G401 (cell line): ENCODE measurements at places on chromosomes 2 and 18.
A peak's percentile ranks its signal among the peaks of the same experiment; 100 is the strongest.

DNA sequence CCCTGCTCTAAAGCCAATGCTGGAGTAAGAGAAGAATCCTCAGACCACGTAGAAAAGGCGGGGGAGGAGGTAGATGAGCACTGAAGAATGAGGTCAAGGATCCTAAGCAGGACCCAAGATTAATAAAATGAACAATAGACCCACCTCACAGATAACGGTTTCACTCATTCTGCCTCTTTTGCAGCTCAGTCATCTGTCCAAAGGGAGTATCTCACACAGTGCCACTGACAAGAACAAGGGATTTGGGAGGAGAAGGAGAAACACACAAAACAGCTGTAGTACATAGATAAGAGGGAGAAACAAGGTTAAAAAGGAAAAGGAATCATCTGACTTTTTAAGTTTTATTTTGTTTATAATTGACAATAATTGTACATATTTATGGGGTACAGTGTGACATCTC lies 30.9 kb upstream of the SULT1C4 start:
- no peak for DNase-seq

- DNase-seq: peak; percentile 55
These were observed 19.6 kb downstream of the TUBB6 start for GRCh38 chr18:12327510-12328178.

DNA sequence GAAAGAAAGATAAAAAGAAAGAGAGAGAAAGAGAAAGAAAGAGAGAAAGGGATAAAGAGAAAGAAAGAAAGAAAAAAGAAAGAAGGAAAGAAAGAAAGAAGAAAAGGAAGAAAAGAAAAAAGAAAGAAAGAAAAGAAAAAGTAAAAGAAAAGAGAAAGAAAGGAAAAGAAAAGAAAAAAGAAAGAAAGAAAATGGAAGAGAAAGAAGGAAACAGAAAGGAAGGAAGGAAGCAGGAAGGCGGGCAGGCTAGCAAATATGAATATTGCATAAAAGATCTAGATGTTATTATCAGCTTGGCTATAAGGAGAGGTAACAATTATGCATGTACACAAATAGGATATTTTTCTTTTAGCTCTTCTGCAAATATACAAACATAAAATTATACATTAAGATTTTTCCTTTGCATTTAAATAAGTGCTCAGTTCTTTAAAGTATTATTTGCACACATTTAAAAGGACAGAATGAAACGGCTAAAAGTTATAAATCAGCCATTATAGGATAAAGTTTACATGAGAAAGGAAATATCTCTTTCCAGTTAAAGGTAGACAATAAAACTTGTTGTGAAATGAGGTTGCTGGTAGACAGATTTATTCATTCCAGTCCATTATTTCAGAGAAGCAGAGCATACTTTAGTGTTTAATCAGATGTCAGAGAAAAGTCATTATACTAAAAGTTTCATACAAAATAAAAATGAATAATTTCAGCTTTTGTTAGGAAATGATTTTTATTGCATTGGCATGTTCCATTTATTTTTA lies 511.4 kb downstream of the KCNJ3 start:
- no peak for DNase-seq

DNA sequence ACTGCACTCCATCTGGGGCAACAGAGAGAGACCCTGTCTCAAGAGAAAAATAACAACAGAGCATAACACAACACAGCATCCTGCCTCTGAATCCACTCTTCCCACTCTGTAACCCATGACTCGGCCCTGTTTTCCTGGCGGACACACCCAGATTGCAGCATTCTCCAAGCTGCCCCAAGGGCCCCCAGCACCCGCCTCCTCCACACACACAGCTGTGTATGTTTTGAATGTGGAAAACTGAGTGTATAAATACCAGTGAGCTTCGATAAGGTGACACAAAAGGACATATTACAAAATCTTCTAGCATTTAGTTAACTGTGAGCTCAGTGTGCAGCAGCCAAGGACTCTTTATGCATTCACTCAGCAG lies 13.0 kb downstream of the IMPA2 start:
- no peak for DNase-seq

GRCh38 chr18:78986018-78986481 lies 6.4 kb downstream of the SALL3 start:
- DNase-seq: peak; percentile 8

DNA sequence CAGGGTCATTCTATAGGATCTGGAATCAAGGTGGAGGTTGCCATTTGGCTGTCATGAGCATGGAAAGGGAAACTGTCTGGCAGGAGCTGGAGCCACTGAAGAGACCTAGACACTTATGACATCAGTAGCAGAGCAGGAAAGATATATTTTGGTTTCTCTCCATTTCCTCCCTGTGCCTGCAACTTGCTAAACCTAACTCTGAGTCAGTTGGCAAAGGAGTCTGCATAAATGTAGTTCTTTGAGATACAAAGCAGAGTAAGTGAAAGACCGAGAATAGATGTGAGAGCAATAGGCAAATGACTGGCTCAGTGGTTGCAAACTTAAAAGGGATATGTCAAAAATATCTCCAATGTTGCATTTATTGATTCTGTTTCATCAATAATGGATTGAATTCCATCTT lies 757.7 kb downstream of the KCNJ3 start:
- no peak for DNase-seq

GRCh38 chr2:201358684-201359083 lies 1.5 kb upstream of the FLACC1 start:
- DNase-seq: no peak

GRCh38 chr2:84526562-84526961 lies 10.3 kb downstream of the DNAH6 start:
- DNase-seq: no peak

DNA sequence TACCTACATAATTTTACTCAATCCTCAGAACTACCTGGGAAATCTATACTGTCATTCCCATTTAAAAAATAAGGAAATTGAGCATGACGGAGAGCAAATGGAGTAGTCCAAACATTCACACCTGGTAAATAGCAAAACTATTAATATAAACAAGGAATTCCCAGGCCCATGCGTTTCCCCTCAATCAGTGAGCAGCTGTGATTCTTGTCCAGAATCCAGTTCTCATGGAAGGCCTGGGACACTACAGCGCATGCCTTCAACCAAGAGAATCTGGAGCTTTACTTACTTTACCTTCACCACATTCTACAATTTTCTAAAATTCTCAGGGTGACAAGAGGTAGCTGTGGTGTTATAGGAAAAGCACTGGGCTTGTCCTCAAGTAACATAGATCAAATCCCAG lies 259.0 kb downstream of the LRATD1 start:
- DNase-seq: no peak

- DNase-seq: no peak
These were observed 6.5 kb downstream of the EFEMP1 start for GRCh38 chr2:55917117-55917516.

GRCh38 chr2:231339316-231339715 lies 56.2 kb upstream of the B3GNT7 start:
- DNase-seq: no peak

GRCh38 chr2:207123776-207124391 lies 41.9 kb downstream of the KLF7 start:
- DNase-seq: peak; percentile 81

GRCh38 chr2:104091894-104092293 lies 762.0 kb upstream of the POU3F3 start:
- DNase-seq: no peak

DNA sequence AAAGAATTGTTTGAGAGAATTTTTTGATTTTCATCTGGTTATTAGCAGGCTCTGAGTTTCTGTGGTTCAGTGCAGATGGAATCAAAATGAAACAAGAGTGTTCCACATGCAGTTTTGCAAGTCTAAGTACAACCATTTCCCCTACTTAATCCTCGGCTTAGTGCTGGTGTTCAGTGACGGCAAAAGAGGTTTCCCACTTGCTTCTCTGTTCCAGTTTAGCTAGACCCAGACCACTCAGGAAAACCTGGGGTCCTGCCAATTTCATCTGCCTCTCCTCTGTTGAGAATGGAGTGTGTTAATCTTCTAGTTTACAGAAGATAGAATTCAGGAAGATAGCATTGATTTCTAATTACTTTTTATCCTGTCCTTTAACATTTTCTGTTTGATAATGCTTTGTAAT lies 996.2 kb upstream of the FANCL start:
- DNase-seq: no peak

GRCh38 chr18:62659698-62660097 lies 55.6 kb upstream of the PHLPP1 start:
- DNase-seq: no peak

- no peak for DNase-seq
These were observed 51.4 kb downstream of the ITGAV start for GRCh38 chr2:186641132-186641806.

GRCh38 chr2:196322973-196323810 lies 151.8 kb upstream of the STK17B start:
- no peak for DNase-seq

DNA sequence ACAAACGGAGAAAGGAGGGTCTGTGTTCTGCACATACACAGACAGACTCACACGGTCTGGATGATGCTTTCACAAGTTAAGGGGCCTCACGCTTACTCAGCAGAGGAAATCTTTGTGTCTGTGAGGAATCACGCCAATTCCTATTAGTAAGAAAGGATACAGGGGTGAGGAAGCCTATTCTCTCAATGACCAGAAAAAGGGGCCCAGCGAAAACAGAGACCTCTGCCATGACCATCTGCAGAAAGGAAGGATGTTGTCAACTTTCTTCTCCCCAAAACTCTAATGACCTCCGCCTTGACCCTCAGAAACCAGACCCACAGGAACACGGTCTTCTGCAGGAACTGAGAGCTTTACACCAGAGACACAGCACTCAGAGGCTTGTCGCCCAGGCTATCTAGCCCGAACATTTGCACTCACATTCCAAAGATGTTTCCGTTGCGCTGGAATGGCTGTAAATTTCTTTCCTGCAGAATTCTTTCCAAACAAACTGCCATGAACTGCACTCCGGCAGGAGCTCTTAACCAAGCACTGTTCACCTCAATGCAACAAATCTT lies 186.3 kb downstream of the TCF4 start:
- DNase-seq: peak; percentile 74

- DNase-seq: no peak
These were observed 26.0 kb upstream of the HPCAL1 start for GRCh38 chr2:10276481-10277292.

- no peak for DNase-seq
These were observed 123.0 kb upstream of the CCDC150 start for GRCh38 chr2:196516564-196516963.

- DNase-seq: no peak
These were observed 15.4 kb downstream of the PECR start for GRCh38 chr2:216066230-216066629.

GRCh38 chr2:156625360-156626170 lies 189.4 kb downstream of the GPD2 start:
- no peak for DNase-seq

DNA sequence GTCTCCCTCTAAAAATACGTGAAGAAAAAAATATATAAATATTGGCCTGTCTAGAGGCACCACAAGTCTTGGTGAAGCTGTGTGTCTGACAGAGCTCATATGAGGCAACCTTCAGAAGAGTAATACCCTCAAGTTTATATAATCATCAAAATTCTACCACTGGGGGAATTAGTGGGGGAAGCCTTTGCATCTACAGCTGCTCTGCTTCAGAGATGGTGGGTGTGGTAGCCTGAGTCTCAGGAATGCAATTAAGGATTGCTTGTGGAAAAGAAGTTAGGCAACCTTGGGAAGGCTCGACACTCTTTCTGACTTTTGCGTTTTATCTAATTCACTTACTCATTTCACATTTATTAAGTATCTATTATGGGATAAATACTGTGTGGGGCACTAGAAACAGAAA lies 17.4 kb downstream of the TPGS2 start:
- DNase-seq: no peak

- no peak for DNase-seq
These were observed 4.5 kb upstream of the NPPC start for GRCh38 chr2:231930593-231931281.

- no peak for DNase-seq
These were observed 3.0 kb upstream of the HS1BP3 start for GRCh38 chr2:20653695-20654534.

GRCh38 chr2:9029721-9030120 lies 26.2 kb upstream of the MBOAT2 start:
- no peak for DNase-seq

GRCh38 chr2:200456567-200456966 lies 53.3 kb downstream of the KCTD18 start:
- no peak for DNase-seq

GRCh38 chr2:207930747-207931146 lies 94.6 kb downstream of the PLEKHM3 start:
- DNase-seq: no peak

GRCh38 chr2:106975641-106976040 lies 89.7 kb upstream of the ST6GAL2 start:
- DNase-seq: no peak

GRCh38 chr2:210046851-210047500 lies 44.5 kb downstream of the RPE start:
- DNase-seq: no peak

DNA sequence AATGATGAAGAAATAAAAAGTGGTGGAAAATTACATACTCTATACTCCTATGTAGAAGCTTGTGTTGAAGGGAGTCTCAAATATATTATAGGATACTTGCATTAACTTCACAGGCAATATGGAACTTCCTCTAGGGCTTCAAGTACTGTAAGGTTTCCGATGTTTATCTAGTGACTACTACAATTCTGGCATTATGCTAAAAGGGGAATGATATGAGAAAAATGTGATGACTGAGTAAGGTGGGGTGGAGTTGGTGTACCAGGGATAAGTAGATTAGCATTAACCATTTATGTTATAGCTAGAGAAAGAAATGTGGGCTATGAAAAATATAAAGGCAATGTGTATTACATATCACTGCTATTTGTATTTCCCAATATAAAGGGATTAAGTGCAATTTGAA lies 229.5 kb downstream of the DCC start:
- no peak for DNase-seq

DNA sequence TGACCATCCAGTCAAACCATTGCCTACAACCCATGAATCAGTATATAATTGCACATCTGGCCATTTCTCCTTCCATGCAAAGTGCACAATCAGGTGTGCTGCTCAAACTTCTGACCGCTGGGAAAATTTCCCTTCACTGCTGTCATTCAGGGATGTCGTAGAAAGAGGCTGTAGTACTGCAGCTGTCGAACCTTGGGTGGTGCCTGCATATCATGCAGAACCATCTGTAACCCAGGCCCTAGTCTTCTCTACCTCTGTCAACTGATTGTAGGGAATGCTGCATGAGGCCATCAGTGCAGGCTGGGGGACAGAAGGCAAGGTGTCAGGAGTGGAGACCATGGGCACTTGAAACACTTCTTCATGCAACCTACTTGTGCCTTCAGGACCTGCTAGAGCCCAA lies 267.5 kb downstream of the CALCRL start:
- DNase-seq: no peak
